EL (cell line): ENCODE measurements at places on chromosomes 6 and 20.
A peak's percentile ranks its signal among the peaks of the same experiment; 100 is the strongest.

DNA sequence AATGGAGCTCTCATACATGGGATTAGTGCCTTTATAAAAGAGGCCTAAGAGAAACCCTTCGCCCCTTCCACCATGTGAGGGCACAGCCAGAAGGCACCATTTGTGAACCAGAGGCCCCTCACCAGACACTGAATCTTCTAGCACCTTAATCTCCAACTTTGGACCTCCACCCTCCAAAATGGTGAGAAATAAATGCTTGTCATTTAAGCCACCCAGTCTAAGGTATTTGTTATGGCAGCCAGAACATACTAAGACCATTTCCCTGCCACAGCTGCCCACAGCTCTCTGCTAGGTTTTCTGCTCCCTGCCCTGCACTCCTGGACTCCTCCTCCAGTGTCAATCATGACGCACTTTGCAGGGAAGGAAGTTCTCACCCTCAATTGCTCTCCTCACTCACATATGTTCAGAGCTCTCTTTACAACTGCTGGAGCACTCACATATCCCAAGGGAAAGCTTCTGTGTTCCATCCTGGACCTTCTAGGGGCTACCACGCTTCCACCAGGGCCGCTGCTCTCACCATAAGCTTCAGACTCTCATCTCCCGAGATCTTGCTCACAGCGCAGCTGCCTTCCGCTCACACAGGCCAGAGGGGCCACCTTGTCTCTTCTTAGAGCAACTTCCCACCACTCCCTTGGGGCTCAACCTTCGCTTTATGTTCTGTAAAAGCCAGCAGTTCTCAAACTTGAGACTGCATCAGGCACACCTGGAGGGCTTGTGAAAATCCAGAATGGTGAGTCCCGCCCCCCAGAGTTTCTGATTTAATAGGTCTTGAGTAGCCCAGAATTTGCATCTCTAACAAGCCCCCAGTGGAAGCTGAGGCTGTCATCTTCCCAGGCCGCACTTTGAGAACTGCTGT lies 1.6 kb upstream of the LY86 start:
- no peak for DNase-seq

DNA sequence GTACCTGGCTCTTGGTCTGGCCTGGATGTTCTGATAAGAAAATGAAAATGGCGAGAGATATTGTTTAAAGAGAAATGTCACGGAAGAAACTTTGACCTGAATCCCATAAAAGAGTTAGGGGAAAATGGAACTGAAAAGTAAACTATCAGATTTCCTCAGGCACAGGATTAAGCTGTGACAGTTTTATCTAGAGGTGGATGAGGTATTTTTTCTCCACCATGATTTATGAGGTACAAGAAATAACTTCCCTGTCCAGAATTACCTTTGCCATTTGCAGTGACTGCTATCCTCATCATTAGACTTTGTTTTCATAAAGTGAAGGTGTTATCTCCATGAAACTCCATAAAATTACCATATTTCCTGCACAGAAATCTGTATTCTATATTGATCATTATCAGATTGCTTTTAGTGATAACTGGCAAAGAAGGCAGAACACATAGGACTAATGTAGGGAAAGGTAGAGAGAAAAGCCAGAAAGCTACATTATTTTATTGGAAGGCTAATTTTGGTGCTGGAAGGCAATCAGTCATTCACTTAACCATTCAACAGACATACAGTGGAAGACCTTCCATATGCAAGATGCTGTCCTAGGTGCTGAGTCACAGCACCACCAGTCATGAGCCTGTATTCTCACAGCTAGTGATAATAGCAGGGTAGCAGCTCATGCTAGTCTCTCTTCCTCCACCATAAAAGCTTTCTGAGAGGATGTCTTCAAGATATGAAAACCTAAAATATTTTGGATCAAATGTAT lies 427.3 kb upstream of the CITED2 start:
- DNase-seq, result no peak

DNA sequence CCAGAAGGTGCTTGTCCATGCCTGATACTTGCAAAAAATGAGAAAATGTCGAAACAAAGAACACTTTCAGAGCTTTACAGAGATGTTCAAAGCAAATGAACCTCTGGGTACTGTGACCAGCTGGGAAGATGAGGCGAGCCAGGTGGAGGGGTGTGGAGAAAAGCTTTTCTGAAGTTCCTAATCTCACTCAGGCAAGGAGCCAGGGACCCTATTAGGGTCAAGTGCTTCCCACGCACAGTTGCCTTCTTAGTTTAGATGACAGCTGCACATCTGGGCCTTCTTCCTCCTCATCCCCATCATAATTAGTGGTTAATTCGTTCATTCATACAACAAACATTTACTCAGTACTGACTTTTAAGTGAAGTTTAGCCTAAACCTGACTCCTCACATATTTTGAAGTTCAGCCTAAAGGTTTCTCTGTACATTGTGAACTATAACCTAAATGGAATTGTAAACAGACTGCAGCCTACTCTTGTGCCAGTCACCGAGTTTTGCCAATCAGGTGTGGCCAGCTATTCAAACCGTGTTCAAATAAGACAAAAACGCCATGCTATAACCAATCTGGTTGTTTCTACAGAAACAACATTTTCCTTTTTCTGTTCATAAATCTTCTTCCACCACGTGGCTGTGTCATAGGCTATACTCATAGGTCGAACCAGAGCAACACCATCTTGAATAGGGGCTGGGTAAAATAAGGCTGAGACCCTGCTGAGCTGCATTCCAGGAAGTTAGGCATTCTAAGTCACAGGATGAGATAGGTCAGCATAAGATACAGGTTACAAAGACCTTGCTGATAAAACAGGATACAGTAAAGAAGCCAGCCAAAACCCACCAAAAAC lies 19.3 kb upstream of the AHCY start:
- no peak for DNase-seq

- DNase-seq, result no peak
These were observed 7.5 kb upstream of the RBM38 start for GRCh38 chr20:57383447-57384347.

DNA sequence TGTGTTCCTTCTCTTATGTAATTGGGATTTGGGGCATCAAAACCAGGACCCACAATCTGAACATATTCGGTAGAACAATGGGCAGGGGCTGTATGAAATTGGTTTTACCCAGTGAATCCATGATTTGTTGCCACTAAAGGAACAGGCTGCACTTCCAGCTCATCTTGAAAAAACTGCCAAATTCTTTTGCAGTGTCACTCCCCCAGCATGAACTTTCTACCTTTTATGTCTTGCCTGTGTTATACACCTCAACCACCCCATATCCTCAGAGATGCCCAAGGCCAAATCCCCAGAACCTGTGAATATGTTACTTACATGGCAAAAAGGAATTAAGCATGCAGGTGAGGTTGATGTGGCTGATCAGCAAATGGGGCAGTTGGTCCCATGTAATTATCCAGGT lies 280.2 kb upstream of the ECI2 start:
- DNase-seq, result no peak

- DNase-seq, result peak; percentile 56
These were observed 48.0 kb downstream of the SYTL3 start for GRCh38 chr6:158697811-158698210.

DNA sequence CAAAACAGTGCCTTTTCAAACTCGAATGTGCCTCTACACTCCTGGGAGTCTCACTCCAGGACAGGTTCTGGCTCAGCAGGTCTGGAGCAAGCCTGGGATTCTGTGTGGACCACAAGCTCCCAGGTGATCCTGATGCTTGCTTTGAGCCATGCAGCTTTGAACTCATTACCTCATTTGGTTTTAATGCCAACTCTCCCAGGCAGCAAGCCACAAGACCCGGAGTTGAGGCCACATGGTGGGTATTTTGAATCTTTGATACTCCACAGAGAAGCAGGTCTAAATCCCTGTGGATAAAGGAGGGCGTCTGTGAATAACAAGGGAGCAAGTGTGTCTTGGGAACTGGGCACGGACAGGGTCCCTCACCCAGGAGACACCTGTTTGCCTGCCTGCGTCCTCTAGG lies 205.4 kb upstream of the CST7 start:
- DNase-seq, result no peak

- DNase-seq, result no peak
These were observed 7.0 kb downstream of the PPP1R10 start for GRCh38 chr6:30610065-30610464.

DNA sequence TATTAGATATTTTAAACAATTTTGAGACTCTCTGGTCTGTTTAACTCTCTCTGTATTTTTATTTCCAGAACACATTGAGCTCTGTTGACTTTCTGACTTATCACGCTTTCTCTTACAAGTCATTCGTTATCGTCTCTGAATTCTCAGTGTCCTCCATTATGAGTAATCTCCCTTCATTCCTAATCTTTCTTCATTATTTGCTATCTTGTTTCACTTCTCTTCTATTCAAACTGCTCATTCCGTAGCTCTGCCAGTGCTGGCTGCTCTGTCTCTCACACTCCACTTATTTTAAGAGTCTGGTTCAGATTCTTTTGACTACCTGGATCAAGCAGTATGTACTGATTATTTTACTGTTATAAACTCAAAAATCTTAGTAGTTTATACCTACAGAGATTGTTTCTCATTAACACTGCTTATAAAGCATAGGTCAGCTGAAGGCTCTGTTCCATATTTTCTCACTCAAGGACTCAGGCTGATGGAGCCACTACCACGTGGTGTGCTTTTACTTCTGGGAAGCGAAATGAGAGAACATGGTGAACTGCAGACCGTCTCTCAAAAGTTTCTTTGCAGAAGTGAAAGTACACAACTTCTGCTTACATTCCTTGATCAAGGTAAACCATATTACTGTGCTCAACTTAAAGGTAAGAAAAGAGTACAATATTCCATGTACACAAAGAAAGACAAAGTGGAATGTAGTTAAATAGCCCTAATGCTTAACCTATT lies 485.2 kb downstream of the GRIK2 start:
- no peak for DNase-seq

DNA sequence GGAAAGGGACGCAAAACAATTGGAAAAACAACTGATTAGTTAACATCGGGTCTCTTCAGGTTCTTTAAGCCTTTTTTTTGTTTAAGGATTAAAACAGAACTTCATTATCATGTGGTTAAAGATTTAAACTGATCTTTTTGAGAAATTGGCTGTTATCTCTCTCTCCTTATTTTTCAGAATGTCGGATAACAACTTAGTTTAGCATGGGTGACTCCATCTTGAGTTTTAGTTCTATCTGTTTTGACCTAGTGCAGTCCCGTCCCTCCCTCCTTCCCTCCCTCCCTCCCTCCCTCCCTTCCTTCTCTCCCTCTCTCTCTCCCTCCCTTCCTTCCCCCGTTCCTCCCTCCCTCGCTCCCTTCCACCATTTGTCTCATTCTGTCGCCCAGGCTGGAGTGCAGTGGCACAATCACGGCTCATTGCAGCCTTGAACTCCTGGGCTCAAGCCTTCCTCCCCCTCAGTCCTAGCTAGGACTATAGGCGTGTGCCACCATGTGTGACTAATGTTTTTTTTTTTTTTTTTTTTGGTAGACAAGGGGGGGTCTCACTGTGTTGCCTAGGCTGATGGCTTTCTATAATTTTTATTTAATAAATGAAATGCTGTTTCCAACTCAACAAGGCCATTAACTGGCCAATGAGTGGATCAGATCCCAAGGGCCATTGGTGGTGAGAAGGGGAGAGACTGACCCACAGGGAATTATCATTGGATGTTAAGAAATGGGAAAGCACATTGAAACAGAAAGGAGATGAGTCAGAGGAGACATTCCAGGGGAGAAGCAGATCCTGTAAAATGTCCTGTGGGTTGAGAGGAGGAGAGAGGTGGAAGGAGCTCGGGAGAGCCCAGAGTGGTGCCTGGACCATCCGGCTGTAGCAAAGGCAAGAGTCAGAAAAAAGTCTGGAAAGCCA lies 13.6 kb downstream of the BAK1 start:
- DNase-seq, result peak; percentile 82

- DNase-seq, result no peak
These were observed 778 bp downstream of the PKIG start for GRCh38 chr20:44583157-44583556.

DNA sequence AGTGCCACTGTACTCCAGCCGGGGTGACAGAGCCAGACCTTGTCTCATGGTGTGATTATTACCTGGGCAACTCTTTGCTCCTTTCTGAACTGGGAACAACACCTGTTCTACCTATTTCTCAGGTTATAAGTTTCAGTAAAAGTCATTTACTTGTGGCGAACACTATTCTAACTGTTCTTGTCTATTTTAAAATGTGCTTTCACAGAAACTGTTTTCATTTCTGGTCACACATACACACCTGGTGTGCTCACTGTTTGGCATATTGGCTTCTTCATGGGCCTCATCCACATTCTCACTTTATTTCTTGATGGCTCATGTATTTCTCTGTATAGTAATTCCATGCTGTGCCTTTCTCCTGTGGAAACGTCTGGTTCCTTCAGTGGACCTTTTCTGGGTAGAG lies 30.5 kb upstream of the XRN2 start:
- no peak for DNase-seq

- no peak for DNase-seq
These were observed 26.8 kb downstream of the TRAM2 start for GRCh38 chr6:52550014-52550575.

DNA sequence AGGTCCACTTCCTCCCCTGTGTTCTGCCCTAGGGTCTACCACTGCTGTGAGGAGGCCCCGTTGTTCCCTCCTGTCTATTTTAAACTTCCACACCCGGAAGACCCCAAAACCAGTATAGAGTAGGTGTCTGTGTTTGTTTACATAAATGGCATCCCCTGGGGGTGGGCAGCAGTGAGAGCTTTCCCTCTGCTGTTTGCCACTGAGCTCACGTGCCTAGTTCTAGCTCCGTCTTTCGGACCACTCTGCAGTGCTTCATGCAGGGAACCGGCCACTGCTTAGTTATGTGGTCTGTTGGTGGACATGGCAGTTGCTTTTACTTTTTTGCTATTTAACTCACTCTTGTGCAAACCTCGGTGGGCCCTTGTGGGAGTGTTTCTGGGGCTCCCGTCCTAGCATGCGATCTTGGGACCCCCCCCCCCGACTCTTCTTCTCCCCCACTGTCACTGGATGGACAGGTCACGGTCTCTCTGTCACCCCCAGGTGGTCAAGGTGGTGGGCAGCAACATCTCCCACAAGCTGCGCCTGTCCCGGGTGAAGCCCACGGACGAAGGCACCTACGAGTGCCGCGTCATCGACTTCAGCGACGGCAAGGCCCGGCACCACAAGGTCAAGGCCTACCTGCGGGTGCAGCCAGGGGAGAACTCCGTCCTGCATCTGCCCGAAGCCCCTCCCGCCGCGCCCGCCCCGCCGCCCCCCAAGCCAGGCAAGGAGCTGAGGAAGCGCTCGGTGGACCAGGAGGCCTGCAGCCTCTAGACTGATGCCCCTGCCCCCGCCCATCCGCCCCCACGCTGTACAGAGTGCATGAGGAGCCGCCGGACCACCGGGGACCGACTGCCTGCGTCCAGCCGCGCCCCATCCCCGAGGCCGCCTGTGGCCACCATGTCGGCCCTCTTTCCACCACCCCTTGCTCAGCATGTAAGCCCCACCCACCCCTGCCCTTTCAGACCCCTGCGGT lies 40.9 kb downstream of the VSTM2L start:
- no peak for DNase-seq

GRCh38 chr6:451847-452246 lies 60.3 kb downstream of the IRF4 start:
- DNase-seq, result no peak

GRCh38 chr6:142810952-142811514 lies 133.9 kb downstream of the HIVEP2 start:
- DNase-seq, result peak; percentile 34

- no peak for DNase-seq
These were observed 187.9 kb upstream of the ECI2 start for GRCh38 chr6:4323322-4323721.
